Mononuclear cell (primary cell): ENCODE measurements at places on chromosomes 1 and 21. TPM values are rescaled to one million over a fixed set of nuclear protein-coding genes. Genes with fewer than 3 reads are reported as not detected.

DMBX1 gene
- total RNA-seq: not detected

PLXNA2 gene
- total RNA-seq: 2.6 TPM

ADAMTS5 gene
- total RNA-seq: under 0.01 TPM

ILDR2 gene
- total RNA-seq: 1.5 TPM

ANGPTL1 gene
- 0.10 TPM for total RNA-seq

HAO2 gene
- total RNA-seq: not detected
